GM13977 (cell line): ENCODE measurements at places on chromosomes 5 and 9.

- peak; percentile 6 for DNase-seq
Measured at GRCh38 chr5:10447041-10447440, 5.4 kb downstream of the ROPN1L start.

DNA sequence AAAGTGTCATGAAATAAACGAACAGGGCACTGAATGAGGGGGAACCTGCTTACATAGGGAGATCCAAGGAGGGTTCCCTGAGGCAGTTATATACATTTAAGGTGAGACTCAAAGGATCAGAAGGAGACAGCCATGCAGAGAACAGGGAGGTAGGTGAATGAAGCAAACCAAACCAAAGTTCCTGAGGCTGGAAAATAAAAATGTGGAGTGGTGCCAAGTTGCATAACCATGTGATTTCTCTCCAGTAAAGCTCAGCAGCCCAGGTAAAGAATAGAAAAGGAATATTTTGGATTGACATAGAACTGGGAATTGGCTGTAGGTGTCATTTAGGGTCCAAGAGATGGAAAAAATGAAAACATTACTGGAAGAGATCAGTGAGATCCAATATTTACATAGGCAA, 110.7 kb downstream of the CAAP1 start:
- DNase-seq = no peak

DNA sequence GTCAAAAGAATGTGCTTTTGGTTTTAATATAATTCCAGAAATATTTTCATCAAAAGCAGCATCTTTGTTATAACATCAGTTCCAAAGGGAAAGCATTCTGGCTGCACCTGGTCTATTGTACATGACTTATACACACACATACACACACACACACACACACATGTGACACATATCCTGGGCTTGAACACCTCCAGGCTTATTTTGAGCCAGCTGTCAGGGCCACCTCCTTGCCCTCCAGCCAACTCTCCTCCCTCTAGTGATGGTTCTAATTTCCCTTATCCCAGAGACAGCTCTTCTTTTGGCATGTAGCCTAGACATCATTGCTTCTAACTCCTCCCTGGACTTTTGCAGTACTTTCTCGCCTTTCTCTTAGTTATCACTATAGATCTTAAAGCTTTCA, 115.0 kb downstream of the PIK3R1 start:
- DNase-seq = no peak

GRCh38 chr5:41071242-41071641, at the start of gene MROH2B:
MROH2B (minus strand) TSS chr5:41071342; CDS start chr5:41070852, 490 bp downstream.
- no peak for DNase-seq

GRCh38 chr5:21680641-21681040, 1172.5 kb downstream of the CDH12 start:
- no peak for DNase-seq

DNA sequence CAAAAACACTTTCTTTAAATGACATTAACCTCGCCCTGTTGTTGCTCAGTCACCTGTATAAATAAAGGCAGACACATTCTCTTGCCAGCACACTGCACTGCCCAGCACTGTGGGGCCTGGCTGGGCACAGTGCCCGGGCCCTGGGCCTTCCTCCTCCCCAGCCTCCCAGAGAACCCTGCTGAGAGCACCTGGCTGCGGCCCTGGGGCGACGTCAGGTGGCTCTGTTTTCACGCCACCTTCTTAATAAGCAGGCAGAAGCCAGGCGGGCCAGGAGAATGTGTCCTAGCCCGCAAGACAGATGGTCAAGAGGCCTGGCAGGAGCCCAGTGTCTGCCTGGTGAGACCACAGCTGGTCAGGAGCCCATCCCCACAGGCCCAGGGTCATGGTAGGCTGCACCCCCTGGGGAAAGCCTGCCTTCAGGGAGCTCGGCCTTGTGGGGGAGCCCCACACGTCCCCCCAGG, 8.2 kb upstream of the AGPAT2 start:
- no peak for DNase-seq

DNA sequence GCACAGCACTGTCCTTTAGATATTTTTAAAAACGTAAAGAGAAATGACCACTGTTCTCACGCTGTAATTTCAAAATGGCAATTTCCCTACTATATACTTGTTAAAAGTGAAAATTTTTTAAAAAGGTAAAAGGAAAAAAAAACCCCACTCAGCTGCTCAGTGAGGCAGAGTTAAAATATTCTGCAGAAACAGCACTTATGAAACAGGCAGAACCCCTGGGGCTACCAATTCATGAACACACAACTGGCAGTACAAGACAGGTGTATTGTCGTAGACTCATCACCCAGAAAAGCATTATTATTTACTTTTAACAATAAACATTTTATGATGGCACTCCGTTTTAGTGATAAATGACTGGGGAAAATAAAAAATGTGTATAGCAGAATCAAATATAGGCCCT, 1.5 kb upstream of the RASGRF2 start:
- DNase-seq = no peak

GRCh38 chr9:87862536-87863268, 20.0 kb upstream of the SPATA31E1 start:
- no peak for DNase-seq

DNA sequence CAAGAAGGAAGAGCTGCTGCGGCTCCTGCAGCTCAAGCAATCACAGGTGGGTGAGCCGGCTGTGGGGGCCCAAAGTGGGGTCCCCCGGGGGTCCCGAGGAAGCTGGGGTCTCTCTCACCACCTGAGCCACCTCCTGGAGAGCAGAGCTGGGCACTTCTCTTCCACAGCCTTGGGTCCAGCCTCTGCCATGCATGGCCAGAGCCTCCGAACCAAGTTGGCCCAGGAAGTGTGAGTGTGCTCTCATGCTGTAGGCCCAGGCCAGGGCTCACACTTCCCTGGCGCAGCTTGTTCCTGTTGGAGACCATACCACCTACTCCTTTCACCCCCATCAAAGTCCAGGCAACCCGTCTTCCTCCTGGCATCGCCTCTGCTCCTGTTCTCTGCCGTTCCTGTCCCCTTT, 19.7 kb downstream of the HMCN2 start:
- DNase-seq = no peak

- DNase-seq = peak; percentile 31
Measured at GRCh38 chr5:124702525-124702924, 43.9 kb downstream of the ZNF608 start.

- DNase-seq = no peak
Measured at GRCh38 chr9:114894609-114895433, 35.6 kb downstream of the TNFSF8 start.

DNA sequence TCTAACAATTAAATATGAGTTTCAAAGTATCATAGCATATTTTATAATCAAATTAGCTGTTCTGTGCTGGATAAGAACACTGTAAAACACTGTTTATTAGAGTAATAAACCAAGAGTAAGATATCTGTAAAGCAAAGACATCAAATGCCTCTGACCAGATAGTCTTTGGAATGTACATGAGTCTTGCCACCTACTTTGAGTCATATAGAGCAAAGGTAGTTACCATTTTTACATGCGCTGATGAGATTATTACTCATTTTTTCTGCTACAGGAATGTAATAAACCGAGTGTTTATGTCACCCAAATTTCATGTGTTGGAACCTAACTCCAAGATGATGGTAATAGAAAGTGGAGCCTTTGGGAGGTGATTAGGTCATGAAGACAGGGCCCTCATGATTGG, 654.5 kb downstream of the CETN3 start:
- no peak for DNase-seq

GRCh38 chr5:87184605-87185004, 83.1 kb upstream of the RASA1 start:
- no peak for DNase-seq

DNA sequence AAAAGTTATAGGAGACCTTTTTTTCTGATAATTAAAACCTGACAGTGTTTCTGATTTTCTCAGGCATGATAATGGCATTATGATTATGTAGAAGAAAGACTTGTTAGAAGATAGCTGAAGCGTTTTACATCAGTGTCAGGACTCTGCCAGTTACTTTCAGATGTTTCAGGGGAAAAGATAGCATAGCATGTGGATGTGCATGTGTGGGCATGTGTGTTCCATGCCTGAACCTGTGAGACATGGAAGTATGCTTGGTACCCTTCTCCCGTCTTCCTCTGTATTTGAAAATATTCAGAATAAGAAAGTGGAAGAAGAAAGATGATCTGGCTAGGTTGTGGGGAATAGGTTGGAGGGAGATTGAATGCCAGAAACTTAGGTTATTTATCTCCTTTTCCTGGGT, 113.1 kb upstream of the PCAT7 start:
- no peak for DNase-seq

DNA sequence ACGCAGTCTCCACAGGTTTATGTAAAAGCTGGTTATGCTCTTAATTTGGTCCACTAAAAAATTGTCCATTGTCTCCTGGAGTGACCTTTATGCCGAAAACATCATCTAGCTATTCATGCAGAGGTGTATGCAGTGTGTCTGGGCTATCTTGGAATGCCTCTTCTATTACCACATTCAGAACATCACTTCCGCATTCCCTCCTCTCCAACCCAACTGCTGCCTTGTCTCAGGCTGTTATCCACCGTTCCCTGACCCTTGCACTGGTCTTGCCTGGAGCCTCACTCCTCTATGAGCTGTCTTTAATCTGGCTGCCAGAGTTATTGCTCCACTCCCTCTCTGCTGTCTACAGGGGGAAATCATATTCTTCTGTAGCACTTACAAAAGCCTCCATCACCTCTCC, 214.1 kb upstream of the ANKRD55 start:
- no peak for DNase-seq

DNA sequence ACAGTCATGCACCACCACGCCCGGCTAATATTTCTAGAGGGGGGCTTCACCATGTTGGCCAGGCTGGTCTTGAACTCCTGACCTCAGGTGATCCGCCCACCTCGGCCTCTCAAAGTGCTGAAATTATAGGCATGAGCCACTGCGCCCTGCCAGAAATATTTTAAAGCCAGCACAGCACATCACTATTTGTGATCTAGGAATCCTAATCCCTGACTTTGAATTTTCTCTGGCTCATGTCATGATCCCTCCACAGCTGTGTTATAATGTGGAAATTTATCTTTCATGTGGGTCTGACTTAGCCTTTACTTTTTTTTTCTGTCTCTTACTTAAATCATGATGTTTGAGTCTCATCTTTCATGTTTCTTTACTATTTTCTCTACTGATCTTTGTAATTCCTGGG, 18.7 kb upstream of the ITGA1 start:
- no peak for DNase-seq

- no peak for DNase-seq
Measured at GRCh38 chr9:14531341-14532269, 161.6 kb downstream of the ZDHHC21 start.

DNA sequence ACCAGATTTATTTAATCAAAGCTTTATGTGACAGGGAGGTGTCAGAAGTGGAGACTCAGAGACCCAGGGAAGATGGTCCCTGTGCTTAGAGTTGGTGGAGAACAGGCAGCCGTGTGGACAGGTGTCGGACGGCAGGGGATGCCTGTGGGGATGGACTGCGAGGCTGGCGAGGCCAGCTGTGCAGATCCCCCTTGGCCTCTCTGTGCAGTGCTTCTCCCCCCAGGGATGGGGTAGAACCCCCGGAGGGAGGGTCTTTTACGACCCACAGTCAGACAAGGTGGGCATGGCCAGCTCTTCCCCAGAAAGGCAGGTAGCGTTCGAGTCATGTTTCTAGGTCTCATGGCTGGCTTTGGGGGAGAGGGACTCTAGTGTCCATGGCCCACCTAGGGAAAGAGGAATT, 4.7 kb upstream of the SLC2A6 start:
- no peak for DNase-seq

GRCh38 chr9:94806307-94806893, 79.9 kb downstream of the AOPEP start:
- DNase-seq = peak; percentile 42

- no peak for DNase-seq
Measured at GRCh38 chr5:158164296-158165047, 305.5 kb upstream of the CLINT1 start.

DNA sequence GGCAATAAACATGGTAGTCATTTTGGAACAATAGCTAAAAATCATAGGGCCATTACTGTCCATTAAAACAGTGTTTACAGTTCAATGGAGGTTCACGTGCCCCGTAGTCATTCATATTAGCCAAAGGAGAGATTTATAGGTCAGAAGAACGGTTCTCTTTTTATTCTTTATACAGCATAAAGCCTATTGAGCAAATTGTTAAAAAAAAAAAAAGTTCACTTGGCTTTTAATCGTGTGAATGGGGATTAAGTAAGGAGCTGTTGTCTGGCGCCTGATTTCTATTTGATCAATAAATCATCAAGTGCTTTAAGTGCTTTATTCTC, 69.1 kb upstream of the TBCA start:
- DNase-seq = no peak

- no peak for DNase-seq
Measured at GRCh38 chr9:69379270-69379982, 54.4 kb downstream of the ENTREP1 start.

- DNase-seq = no peak
Measured at GRCh38 chr5:165076686-165077085, 1571.3 kb downstream of the MAT2B start.

DNA sequence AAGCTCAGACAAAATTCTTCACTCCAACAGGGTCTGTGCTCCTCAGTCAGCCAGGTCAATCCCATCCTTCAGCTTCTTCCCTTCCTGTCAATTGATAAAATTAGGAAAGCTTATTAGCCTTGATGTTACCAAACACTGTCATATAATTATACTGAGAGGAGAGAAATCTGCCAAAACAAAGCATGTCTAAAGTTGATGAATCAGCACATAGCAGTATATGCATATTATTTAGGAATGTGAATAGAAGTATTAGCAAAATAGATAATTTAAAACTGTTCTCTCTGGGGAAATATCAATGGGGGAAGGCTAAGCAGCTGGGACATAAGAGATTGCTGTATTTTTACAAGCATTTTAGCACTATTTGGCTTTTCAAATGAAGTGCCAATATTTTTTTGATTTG, 107.1 kb downstream of the SAXO1 start:
- DNase-seq = no peak

GRCh38 chr5:964821-965220, 43.8 kb upstream of the NKD2 start:
- DNase-seq = no peak

GRCh38 chr9:108877524-108877923, 15.5 kb downstream of the ACTL7A start:
- no peak for DNase-seq

DNA sequence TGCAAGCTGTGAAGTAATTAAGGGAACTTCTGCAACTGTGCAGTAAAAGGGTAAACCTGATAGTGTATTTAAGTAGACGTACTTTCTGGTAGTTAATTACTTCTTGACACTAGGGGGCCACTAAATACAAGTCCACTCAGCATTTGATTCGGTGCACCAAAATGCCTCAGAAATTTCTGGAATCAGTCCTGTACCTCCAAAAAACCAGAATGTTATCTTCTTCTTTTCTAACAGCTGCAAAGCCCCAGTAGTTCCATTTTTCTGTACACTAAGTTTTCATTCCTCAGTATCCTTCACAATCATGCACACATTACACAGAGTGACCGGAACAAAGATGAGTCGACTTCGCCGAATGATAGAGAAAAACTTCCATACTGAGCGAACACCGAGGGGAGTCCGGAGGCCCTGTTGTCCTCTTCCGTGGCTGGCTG, 484 bp downstream of the GFM2 start:
- peak; percentile 59 for DNase-seq

- DNase-seq = no peak
Measured at GRCh38 chr5:122137702-122138101, 8.4 kb downstream of the ZNF474 start.
